ENCODE measurements at places on chromosomes 1 and 21.

DNA sequence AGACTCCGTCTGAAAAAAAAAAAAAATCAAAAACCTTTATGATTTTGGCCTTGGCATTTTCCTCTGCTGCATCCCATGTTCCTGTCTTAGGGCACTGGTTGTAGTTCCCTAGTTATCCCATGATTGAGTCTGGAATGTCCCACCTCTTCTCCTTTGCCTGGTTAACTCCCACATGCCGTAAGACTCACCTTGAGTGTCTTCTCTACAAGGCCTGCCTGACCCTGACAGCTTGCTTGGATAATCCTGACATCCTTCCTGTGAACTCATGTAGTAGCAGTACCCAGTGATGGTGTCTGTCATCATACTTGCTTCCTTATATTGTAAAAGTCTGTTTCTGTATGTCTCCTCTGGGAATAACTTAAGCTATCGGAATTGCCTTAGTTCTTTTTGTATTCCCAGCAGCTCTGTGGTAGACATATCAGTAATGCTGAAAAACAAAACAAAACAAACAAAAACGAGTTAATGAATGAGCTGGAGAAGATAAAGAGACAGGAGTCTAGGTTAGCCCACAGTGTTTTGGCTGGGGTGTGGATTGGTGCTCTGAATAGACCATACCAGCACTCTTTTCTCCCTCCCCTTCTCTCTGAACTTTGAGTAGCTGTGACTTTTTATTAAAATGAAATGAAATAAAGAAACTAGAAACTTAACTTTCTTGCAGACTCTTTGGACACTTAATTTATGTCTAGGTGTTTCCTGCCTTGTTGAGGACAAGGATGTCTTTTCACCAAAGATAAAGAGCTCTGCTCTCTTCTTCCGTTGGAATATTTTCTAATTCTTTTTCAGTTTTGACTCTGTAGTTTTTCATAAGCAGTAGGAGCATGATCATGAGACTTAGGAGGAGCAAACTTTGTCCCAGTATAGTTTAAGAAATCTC lies 15.1 kb downstream of the NEK7 start:
- no peaks in the 10 kb centered on the region for H3K27me3 ChIP-seq
- DNase-seq, result no peak
- no peak overlapping the region for H3K27ac ChIP-seq
- no peaks in the 10 kb centered on the region for H3K36me3 ChIP-seq

DNA sequence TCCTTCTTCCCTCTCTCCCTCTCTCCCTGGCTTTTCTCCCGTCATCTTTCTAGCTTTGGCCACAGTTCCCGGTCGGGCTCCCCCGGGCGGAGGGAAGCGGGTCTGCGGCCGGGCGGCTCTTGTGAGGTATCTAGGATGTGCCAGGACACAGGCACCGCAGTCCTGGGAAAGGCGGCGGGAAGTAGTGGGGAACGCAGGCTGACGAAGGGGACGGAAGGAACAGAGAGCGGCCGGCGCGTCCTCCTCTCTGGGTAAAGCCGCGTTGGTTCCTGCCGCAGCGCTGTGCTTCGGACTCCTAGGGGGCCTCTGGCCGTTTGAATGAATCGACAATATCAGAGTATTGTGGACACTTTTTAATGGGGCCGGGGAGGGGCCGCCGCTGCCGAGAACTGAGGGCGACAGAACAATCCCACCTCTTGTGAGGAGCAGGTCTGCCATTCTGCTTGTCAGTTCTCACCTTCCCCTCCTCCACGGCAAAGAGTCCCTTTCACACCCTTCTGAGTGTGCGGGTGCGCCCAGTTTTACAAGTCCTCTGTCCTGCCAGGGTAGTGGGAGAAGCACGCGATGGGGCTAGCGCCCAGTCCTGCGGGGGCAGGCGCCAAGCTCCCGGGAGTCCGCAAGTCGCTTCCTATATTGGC lies 1.2 kb upstream of the LHX9 start:
- H3K27me3 ChIP-seq, result peaks cover 37% of the 10 kb centered on the region
- peak overlapping the region; percentile 9 for H3K4me3 ChIP-seq
- no peak overlapping the region for H3K27ac ChIP-seq
- H3K4me1 ChIP-seq, result peaks cover 25% of the 10 kb centered on the region

DNA sequence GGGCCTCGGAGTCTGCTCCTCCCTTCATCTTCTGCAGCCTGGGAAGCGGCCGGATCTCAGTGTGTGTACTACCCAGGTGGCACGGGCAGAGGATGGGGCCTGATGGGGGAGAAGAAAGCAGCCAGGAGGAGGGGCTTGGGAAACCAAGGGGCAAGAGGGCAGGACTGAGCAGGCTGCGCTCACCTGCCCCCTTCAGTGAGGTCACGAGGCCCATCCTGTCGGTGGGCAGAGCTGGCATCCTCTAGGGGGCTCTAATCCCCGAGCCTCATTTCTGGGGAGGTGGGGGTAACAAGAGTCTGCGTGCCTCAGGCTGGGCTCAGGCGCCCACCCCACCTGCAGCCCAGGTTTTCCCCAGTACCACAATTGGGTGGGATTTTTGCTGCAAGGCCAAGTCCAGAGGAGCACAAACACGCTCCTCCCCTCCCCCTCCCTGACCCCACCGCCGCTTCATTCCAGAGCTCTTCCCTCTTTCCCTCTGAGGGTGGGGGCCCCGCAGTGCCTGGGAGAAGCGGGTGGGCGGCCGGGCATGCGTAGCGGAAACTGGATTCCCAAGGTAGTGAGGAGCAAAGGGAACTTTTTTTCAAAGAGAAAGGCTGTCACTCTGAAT lies 1.8 kb upstream of the WNT3A start:
- no peak for DNase-seq
- peaks cover 3% of the 10 kb centered on the region for H3K27me3 ChIP-seq
- no peaks in the 10 kb centered on the region for H3K4me1 ChIP-seq
- H3K36me3 ChIP-seq, result no peaks in the 10 kb centered on the region
- H3K4me3 ChIP-seq, result no peak overlapping the region

DNA sequence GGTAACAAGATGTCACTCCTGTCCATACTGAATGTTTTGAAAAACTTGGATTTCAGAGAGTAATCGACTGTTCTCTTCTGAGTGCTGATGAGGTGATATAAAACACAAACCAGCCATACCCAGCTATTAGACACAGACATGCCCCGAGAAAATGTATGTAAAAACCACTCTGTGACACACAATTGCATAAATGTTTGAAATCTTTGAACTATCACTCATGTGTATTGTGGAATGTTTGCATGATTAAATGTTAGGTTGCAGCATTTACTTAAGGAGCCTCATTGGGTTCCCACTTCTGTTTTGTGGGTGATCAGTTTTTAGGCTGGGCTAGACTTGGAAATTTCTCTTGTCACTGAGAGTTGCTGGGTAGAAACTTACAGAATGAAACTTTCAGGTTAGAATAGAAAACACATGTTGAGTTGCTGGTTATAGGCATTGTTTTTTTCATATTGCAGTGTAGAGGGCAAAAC lies 270.4 kb upstream of the B3GALT2 start:
- H3K27ac ChIP-seq, result no peak overlapping the region
- no peaks in the 10 kb centered on the region for H3K36me3 ChIP-seq
- no peaks in the 10 kb centered on the region for H3K27me3 ChIP-seq
- no peak for DNase-seq
- H3K4me3 ChIP-seq, result no peak overlapping the region

- no peak for DNase-seq
- peaks cover 32% of the 10 kb centered on the region for H3K4me1 ChIP-seq
- no peaks in the 10 kb centered on the region for H3K36me3 ChIP-seq
- no peak overlapping the region for H3K4me3 ChIP-seq
- no peaks in the 10 kb centered on the region for H3K27me3 ChIP-seq
- H3K27ac ChIP-seq, result peak overlapping the region; percentile 90
Observed at GRCh38 chr21:44957047-44957831, 17.4 kb downstream of the SLX9 start.

GRCh38 chr1:87203904-87204303 lies 124.8 kb upstream of the LMO4 start:
- H3K27ac ChIP-seq, result peak overlapping the region; percentile 38
- no peaks in the 10 kb centered on the region for H3K4me1 ChIP-seq
- H3K27me3 ChIP-seq, result no peaks in the 10 kb centered on the region
- H3K4me3 ChIP-seq, result no peak overlapping the region
- H3K36me3 ChIP-seq, result no peaks in the 10 kb centered on the region

GRCh38 chr1:25020173-25020845 lies 90.2 kb upstream of the RUNX3 start:
- H3K4me1 ChIP-seq, result no peaks in the 10 kb centered on the region
- H3K27ac ChIP-seq, result no peak overlapping the region
- no peak overlapping the region for H3K4me3 ChIP-seq
- no peaks in the 10 kb centered on the region for H3K36me3 ChIP-seq
- DNase-seq, result no peak

- no peaks in the 10 kb centered on the region for H3K36me3 ChIP-seq
- H3K4me1 ChIP-seq, result no peaks in the 10 kb centered on the region
- no peak for DNase-seq
- H3K27ac ChIP-seq, result no peak overlapping the region
Observed at GRCh38 chr21:20163167-20163566, 835.0 kb upstream of the NCAM2 start.

DNA sequence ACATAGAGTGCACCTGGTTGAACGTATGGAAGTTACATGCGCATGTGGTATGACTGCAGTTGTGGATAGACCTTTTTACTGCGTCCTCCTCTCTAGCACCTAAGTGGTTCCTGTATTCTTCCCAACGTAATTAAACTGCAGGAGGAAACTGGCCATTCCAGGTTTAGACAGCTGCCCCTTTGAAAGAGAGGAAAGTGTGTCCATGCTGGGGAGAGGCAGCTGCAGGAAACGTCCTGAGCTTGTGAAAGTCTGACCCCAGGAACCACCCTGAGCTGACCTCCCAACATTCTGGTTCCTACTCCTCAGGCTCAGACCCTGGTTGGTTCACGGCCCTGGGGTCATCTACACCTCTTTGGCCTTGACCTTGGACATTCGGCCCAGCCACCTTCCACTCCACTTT lies 309.3 kb downstream of the DISC1 start:
- H3K27me3 ChIP-seq, result no peaks in the 10 kb centered on the region
- no peaks in the 10 kb centered on the region for H3K4me1 ChIP-seq
- H3K4me3 ChIP-seq, result no peak overlapping the region
- H3K36me3 ChIP-seq, result no peaks in the 10 kb centered on the region
- no peak for DNase-seq

GRCh38 chr21:25806060-25806459 lies 71.3 kb downstream of the GABPA start:
- no peaks in the 10 kb centered on the region for H3K4me1 ChIP-seq
- H3K4me3 ChIP-seq, result no peak overlapping the region
- no peaks in the 10 kb centered on the region for H3K27me3 ChIP-seq
- H3K27ac ChIP-seq, result no peak overlapping the region
- no peaks in the 10 kb centered on the region for H3K36me3 ChIP-seq

- H3K4me1 ChIP-seq, result peaks cover 18% of the 10 kb centered on the region
- no peaks in the 10 kb centered on the region for H3K27me3 ChIP-seq
- H3K4me3 ChIP-seq, result peak overlapping the region; percentile 58
- DNase-seq, result no peak
- H3K36me3 ChIP-seq, result no peaks in the 10 kb centered on the region
Observed at GRCh38 chr1:30908316-30908695, 252 bp downstream of the SDC3 start.

- H3K27ac ChIP-seq, result no peak overlapping the region
- no peak for DNase-seq
- no peak overlapping the region for H3K4me3 ChIP-seq
- H3K27me3 ChIP-seq, result no peaks in the 10 kb centered on the region
- peaks cover 8% of the 10 kb centered on the region for H3K4me1 ChIP-seq
Observed at GRCh38 chr1:233704898-233705723, 91.2 kb downstream of the KCNK1 start.
